Activated T-helper 1 cell treated with Interleukin-2 at 50 U/mL for 16 hours (primary cell): ENCODE measurements at places on chromosomes 4 and X.

DNA sequence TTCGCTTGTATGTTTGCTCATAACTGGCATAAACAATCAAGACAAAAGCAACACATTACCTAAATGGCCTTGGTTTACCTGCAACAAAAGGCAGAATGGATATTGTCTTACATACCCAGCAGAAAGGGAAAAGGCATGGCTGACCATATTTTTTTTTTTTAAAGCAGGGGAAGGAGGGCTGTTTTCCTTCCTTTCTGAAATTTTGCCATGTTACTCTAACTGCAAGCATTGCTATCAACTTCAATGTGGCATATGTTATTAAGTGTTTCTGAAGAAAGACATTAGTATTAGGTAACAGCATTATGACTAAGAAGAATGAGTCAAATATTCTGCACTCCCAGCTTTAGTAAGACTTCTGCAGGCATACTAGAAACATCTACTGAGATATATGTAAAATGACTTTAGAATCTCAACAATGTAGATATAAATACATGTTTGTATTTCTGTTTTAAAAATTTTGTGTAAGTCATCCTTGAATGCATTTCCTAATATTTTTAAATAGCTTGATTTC lies 512.6 kb upstream of the FAM241A start:
- no peak for DNase-seq

DNA sequence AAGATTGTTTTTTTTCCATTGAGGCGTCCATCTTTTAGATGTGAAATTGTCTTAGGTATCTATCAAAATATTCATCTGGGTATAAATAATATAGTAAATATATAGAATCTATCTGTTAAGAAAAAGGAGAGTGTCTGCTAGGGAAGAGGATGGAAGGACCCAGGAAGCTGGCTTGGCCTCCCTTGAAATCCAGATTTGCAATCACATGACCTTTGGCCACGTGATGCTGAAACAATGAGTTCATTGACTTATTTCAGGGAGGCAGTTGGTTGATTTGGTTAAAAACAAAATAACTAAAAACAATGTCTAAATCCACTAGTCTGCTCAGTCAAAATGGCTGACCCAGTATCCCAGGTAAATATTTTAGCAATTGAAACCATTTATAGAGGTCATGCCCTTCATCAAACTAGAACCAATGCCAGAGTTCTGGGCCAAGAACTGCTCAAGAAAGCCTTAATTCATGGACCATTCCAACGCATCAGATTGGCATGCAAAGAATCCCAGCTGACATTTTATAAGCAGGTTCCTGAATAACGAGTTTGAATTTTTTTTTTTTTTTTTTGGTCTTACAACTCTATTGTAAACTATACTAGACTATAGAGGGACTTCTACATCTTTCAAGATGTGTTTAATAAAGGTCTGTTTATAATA lies 172.7 kb downstream of the MID1 start:
- DNase-seq = no peak

- no peak for DNase-seq
These were observed 175.8 kb upstream of the PITX2 start for GRCh38 chr4:110798687-110799086.

DNA sequence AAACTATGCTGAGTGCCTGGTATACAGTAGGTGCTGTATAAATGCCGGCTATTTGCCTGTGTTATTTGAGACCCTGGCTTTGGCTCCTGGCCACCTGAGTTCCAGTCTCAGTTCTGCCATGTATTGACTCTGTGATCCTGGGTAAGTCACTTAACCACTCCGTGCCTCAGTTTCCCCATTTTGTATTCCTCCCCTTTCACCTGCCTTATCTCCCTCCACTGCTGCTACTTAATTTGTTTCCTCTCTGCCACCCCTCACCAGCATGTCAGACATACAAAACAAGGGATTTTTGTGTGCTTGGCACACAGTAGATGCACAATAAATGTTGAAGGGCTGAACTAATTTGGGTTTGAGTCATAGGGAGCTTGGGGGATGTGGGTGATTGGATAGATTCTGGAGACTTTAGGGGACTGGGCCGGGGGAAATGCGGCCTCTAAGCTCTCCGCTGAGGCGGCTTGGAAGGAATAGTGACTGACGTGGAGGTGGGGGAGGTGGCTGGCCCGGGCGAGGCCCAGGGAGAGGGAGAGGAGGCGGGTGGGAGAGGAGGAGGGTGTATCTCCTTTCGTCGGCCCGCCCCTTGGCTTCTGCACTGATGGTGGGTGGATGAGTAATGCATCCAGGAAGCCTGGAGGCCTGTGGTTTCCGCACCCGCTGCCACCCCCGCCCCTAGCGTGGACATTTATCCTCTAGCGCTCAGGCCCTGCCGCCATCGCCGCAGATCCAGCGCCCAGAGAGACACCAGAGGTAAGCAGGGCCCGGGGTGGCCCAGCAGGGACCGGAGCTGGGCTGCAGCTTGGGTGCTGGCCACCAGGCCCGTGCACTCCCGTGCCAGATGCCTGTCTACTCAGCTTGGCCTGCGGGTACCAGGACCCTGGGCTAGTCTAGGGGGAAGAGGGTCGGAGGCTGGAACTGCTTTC lies at the start of gene TIMP1:
TIMP1 (plus strand) TSS at position 706 of the 917 bp plus-strand sequence. CDS start 980 bp downstream, outside the sequence.
- peak; percentile 70 for DNase-seq

GRCh38 chrX:141176586-141177451 lies at the start of gene LDOC1:
LDOC1 (minus strand) TSS chrX:141177129; CDS start chrX:141177021, 108 bp downstream.
- DNase-seq = peak; percentile 67

GRCh38 chr4:154030746-154031145 lies 241.9 kb upstream of the SFRP2 start:
- DNase-seq = no peak

DNA sequence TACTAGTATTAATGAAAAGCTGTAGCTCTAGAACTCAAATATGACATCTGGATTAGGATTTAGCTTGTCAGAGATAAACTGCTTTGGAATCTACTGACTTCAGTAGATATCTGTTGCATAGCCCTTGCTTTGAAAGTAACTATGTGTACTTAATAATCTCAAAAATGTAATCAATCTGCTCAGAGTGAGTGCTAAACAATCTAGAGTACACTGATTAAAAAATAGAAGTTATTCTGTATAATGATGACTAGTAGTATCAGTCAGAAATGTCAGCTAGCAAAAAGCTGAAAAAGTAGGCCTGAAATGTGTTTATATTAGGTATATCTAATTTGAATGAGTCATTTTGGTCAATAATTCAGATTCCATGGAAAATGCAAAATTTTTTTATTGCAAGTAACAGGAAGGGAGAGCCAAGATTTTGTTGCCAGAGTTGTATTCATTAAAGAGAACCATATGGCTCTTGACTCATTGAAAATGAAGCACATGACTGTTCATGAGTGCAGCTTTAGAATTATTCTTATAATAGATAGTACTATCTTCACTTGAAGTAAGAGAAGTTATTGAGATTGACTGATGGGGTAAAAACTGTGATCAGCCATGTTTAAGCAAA lies 20.0 kb downstream of the CLCN3 start:
- DNase-seq = no peak

GRCh38 chr4:147837854-147838253 lies 106.0 kb downstream of the ARHGAP10 start:
- DNase-seq = no peak

DNA sequence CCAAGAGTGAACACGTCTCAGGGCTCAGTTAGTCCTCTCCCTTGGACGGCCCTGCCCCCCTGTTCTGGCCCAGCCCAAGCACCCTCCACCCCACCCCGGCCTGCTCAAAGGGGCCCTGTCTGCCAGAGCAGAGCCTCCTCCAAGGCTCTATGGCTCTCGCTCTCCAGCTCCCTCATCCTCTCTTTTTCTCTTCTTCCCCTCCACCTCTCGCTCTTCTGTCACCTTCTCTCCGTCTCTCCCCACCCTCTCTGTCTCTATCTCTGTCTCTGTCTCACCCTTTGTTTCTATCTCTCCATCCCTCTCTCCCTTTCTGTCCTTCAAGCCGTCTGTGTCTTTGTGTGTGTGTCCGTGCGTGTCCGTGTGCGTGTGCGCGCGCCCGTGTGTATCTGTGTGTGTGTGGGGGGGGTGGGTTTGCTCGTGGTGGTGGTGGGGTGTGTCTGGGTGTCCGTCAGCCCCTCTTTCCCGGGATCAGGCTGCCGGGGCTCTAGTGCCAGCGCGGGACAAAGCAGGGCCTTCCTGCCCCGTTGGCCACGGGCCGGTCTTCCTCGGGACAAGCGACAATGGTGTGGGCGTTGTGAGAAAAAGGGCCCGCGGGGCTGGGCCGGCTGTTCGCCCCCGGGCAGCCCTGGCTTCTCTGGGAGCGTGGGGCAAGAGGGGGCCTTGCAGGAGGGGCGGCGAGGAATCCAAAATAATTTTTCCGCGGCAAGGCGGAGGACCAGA lies 8.7 kb downstream of the FRG2 start:
- no peak for DNase-seq
